ENCODE measurements at places on chromosomes 6 and 20. TPM values are rescaled to one million over a fixed set of nuclear protein-coding genes. Genes with fewer than 3 reads are reported as not detected.

Gene DNAAF9
- total RNA-seq = 9.2 TPM

Gene POU3F2
- not detected for total RNA-seq

Gene CEBPB
- total RNA-seq = 226 TPM

Gene IL20RA
- total RNA-seq = 0.23 TPM

Gene PEX3
- total RNA-seq = 24.3 TPM

Gene ZNF311
- 5.0 TPM for total RNA-seq

Gene DOK5
- not detected for total RNA-seq

Gene ADAM33
- not detected for total RNA-seq

Gene HAO1
- total RNA-seq = not detected

Gene THEMIS
- not detected for total RNA-seq

Gene RAMACL
- 5.3 TPM for total RNA-seq

Gene CCN6
- not detected for total RNA-seq

Gene TRERF1
- total RNA-seq = 9.4 TPM

Gene PTCRA
- not detected for total RNA-seq

Gene DYNLRB1
- 127 TPM for total RNA-seq

Gene OVOL2
- 2.0 TPM for total RNA-seq

Gene PLAGL1
- total RNA-seq = 52.1 TPM

Gene SLC35D3
- not detected for total RNA-seq

Gene DCDC2
- not detected for total RNA-seq

Gene FERMT1
- total RNA-seq = 25.5 TPM

Gene RFX6
- not detected for total RNA-seq

Gene MRPL14
- total RNA-seq = 47.6 TPM

Gene BPIFB6
- total RNA-seq = not detected

Gene ARMH2
- not detected for total RNA-seq

Gene CAGE1
- 0.47 TPM for total RNA-seq

Gene PHIP
- total RNA-seq = 25.3 TPM

Gene NHSL1
- 23.9 TPM for total RNA-seq
